ENCODE measurements at places on chromosomes 11 and 22.

- DNase-seq = no peak
Observed at GRCh38 chr11:34860034-34860433, 56.1 kb downstream of the APIP start.

DNA sequence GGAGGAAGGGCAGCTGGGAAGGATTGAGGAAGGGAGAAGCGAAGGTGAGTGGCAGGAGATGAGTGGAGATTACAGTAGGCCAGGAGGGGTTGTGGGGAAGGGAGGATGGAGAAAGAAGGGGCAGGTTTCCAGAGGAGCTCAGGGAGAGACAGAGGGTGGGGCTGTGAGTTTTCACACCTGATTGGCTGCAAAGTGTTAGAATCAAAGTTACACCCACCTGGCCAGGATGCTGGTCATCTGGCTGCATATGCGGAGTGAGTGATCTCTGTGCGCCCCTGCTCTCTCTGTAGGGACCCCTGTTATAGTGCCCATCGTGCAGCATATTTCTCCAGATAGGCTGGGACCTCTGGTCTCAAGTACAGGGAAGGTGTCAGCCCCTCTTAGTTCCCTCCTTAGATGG, 18.3 kb downstream of the AMPD3 start:
- DNase-seq = no peak

- no peak for DNase-seq
Observed at GRCh38 chr22:50697667-50698506, 25.3 kb downstream of the SHANK3 start.

DNA sequence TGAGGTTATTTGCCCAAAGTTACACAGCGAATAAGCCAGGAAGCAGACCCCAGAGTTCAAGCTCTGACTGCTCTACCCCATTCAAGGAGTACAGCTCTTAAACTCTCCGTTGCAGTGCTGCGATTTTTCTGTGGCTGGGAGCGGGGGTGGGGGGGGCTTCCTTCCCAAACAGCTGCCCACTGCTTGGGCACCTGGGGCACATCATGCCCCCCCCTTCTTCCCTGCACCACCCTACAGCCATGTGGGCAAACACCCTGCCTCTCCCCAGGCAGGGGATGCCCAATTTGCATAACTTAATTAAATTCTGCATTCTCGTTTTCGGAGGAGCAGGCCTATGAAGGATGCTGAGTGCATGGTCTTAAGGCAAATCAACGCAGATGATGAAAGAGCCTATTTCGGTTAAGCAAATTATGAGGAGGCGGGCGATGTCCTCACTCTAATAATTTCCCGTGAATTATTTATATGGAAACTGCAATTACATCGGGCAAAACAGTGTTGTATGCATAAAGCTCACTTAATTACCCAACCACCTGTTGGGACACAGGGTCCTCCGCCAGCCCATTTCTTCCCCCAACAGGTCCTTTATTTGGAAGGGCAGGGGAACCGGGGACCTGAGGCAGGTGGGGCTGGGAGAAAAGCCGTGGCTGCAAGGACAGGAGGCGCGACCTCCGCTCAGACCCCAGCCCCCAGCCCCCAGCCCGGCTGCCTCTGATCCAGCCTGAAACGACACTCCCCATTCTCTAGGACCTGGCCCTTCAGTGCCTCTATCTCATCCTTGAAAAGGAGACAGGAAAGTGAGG, 610.5 kb downstream of the BUD13 start:
- DNase-seq = no peak

GRCh38 chr22:25110846-25111578, 88.6 kb upstream of the CRYBB3 start:
- DNase-seq = peak; percentile 48

DNA sequence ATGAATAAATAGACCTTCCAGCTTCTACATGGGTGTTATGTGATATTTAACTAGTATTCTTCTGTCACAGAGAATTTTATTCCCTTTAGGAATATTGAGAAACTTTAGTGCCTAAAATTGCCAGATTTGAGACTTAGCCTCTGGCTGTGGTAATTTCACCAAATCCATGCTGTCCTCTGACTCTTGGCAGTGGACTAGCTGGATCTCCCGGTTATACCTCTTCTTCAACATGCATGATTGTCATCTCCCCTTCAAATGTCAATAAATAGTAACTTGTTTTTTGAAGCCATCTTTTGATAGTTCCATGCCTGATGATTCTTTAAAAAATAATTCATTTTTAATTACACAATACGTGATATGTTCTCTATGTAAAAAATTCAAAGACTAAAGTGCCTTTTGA, 8.4 kb downstream of the AQP11 start:
- no peak for DNase-seq

- DNase-seq = no peak
Observed at GRCh38 chr11:1864831-1865665, 12.2 kb downstream of the LSP1 start.

DNA sequence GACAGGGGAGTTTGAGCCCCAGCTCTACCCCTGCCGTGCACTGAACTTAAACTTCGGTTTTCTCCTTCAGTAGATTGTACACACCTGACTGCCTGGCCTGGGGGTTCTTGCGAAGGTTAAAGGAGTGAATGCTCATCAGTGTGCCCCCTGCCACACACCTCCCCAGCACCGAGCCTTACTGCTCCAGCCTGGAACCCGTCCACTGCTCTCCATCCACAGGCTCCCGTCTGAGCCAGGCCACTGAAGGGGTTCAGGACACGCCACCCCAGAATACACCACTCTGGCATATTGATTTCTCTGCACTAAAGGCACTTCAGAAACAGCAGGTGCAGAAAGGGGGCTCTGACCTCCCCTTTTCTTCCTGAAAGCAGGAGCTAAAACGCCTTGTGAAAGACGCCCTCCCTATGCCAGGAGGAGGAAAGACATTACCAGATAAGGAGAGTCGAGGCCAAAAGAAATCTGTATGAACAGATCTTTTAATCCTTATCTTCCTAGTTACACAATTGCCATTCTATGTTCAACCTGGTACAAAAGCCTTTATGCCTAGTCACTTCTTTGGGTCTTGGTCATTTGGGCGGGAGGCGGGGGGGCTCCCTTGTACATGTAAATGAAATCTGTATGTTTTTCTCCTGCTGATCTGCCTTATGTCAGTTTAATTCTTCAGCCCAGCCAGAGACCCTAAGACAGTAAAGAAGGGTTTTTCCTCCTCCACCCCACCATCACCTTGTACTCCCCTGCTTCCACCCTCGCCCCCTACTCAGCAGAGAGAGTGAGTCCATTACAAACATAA, 1.9 kb upstream of the SSTR3 start:
- DNase-seq = no peak

GRCh38 chr22:47621253-47621652, 858.8 kb downstream of the TBC1D22A start:
- no peak for DNase-seq

- DNase-seq = no peak
Observed at GRCh38 chr22:28021998-28022660, 103.1 kb upstream of the PITPNB start.

DNA sequence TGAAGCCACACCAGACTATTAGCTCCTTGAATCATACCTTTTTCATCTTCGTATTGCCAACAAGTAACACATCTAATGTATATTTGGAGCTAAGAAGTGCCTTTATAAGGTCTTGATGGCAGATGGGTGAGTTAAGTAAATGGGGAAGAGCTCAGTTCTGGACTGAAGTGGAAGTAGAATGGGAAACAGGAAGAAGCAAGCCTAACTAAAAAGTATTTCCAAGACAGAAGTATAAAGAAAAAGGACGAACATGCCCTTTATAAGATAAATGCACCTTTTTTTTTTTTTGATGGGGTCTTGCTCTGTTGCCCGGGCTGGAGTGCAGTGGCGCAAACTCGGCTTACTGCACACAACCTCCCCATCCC, 14.5 kb downstream of the CRTAM start:
- no peak for DNase-seq

DNA sequence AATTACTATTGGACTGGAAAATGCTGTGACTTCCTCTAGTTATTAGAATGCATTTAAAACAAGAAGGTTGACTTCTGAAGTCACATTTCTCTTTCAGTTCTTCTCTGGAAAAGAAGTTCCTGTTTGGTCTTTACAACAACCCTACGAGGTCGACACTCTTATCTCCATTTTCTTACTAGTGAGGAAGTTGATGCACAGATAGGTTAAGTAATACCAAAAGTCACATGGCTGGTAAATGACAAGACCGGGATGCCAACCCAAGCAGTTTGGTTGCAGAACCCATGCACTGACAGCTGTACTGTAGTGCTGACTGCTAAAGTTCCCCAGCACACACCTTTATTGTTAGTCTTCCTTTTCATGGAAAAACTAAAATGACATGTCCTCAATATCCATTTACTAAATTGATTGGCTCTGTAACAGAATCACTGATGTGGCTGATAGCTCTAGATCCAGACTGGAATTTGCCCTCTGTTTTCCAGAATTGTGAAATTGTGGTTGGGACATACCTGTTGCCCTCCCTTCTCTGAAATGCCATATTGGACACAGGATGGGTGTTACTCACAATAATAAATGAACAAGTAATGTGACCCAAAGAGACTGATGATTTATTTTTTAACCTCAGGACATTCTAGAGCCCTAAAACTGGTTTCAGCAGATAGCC, 9.4 kb upstream of the TECTA start:
- DNase-seq = no peak

DNA sequence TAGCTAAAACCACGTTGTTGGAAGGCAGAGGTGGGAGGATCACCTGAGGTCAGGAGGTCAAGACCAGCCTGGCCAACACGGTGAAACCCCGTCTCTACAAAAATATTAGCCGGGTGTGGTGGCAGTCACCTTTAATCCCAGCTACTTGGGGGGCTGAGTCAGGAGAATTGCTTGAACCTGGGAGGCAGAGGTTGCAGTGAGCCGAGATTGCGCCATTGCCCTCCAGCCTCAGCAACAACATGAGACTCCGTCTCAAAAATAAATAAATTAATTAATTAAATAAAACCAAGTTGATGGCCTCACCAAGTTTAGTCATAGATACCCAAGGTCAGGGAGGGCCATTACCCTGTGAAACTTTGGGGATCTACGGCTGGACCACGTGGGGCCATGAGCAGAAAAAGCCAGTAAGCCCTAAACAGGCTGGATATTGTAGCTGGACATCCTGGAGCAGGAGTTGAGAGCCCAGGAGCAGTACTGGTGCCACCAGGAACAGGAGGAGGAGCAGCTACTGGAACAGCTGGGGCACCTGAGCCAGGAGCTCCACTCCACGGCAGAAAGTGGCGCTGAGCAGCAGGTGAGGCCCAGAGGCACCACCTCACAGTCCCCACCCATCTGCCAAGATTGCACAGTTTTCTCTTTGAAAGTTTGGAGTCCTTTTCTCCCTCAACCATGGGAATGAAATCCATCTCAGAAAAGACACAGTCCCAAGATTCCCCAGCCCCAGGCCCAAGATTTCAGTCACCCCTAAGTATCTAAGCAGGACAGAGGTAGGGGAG, 50.5 kb downstream of the BTG4 start:
- no peak for DNase-seq

GRCh38 chr11:128727796-128728431, 34.0 kb downstream of the FLI1 start:
- no peak for DNase-seq

DNA sequence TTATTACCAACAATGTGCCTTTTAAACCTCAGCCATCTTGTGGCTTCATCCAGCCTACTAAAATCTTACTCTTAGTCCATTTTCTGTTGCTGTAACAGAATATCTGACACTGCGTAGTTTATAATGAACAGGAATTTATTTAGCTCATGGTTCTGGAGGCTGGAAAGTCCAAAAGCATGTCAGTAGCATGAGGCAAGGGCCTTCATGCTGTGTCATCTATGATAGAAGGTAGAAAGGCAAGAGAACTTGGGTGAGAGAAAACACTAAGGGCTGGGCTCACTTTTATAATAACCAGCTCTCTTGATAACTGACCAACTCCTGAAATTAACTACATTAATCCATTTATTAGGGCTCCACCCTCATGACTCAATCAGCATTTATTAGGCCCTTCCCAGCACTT, 13.5 kb downstream of the BTBD10 start:
- no peak for DNase-seq

GRCh38 chr22:20080776-20081654, 974 bp downstream of the DGCR8 start:
- peak; percentile 82 for DNase-seq

DNA sequence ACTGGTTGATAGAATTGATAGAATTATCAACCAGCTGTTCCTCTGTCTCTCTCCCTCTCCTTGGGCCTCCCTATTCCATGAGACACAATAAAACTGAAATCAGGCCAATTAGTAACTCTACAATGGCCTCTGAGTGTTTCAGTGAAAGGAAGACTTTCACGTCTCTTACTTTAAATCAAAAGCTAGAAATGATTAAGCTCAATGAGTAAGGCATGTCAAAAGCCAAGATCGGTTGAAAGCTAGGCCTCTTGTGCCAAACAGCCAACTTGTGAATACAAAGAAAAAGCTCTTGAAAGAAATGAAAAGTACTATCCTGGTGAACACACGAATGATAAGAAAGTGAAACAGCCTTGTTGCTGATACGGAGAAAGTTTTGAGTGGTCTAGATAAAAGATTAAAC, 16.6 kb downstream of the PIH1D2 start:
- no peak for DNase-seq

DNA sequence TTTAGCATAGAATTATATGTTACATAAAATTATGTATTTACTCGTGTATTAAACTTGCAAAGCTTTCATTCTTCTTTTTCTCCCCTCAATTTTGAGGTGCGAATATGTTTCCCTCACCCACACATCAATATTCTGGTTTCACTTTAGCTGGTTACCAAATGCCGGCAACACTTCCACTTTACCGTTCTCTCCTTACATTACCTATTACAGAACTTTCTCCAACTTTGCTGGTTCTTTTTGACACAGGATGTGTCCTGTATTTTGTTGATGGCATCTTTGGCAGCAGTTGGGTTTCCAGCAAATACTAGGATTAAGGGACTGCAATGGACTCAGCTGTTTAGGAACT, 84.9 kb downstream of the PRR5L start:
- no peak for DNase-seq

GRCh38 chr22:37566903-37567798, 6.9 kb downstream of the CDC42EP1 start:
- DNase-seq = peak; percentile 74

DNA sequence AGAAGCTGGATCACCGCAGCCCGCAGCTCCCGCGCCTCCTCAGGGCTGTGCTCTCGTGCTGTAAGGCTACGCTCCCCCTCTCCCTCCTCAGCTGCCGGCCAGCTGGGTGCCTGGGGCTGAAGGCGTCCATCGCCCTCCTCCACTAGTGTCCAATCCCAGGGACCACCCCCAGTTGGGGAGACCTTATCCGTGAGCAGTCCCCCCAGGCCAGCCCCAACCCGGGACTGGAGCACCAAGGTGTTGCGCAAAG, 1.2 kb downstream of the AP5B1 start:
- no peak for DNase-seq

DNA sequence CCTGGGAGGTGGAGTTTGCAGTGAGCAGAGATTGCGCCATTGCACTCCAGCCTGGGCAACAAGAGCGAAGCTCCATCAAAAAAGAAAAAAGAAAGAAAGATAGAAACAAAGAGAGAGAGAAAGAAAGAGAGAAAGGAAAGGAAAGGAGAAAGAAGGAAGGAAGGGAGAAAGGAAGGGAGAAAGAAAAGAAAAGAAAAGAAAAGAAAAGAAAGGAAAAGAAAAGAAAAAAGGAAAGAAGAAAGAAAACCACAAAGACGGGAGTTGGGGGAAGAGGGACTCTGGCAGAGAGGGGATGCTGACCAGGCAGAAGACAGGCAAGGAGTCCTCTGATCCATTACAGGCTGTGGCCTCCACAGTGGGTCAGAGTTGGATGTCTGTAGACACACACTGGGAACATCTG, 18.8 kb upstream of the SLCO2B1 start:
- DNase-seq = no peak

GRCh38 chr11:63888170-63889086, 28.5 kb downstream of the RCOR2 start:
- DNase-seq = peak; percentile 89

- no peak for DNase-seq
Observed at GRCh38 chr11:19276859-19277808, 36.4 kb upstream of the E2F8 start.

Data from K562 (cell line).